ENCODE measurements at places on chromosomes 3 and 15. TPM values are rescaled to one million over a fixed set of nuclear protein-coding genes. Genes with fewer than 3 reads are reported as not detected.

- peak overlapping the region; percentile 90 for H3K27ac ChIP-seq
- H3K27me3 ChIP-seq: no peaks in the 10 kb centered on the region
- H3K4me1 ChIP-seq: peaks cover 50% of the 10 kb centered on the region
- DNase-seq: peak; percentile 92
Measured at GRCh38 chr3:11553436-11554235, 90.1 kb downstream of the VGLL4 start.

DNA sequence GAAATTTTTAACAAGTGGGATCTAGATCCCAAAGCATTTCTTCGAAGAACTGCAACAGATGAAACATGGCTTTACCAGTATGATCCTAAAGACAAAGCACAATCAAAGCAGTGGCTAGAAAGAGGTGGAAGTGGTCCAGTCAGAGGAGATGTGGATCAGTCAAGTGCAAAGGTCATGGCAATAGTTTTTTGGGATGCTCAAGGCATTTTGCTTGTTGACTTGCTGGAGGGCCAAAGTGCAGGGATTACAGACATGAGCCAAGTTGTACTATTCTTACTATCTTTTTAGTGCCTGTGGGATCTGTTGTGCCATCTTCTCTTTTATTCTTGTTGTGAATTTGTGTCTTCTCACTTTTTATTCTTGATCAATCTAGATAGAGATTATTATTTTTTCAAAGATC is 82.0 kb downstream of the REC114 start:
- H3K4me1 ChIP-seq: no peaks in the 10 kb centered on the region
- H3K4me3 ChIP-seq: no peak overlapping the region
- H3K27ac ChIP-seq: no peak overlapping the region
- no peaks in the 10 kb centered on the region for H3K27me3 ChIP-seq
- H3K36me3 ChIP-seq: no peaks in the 10 kb centered on the region

DNA sequence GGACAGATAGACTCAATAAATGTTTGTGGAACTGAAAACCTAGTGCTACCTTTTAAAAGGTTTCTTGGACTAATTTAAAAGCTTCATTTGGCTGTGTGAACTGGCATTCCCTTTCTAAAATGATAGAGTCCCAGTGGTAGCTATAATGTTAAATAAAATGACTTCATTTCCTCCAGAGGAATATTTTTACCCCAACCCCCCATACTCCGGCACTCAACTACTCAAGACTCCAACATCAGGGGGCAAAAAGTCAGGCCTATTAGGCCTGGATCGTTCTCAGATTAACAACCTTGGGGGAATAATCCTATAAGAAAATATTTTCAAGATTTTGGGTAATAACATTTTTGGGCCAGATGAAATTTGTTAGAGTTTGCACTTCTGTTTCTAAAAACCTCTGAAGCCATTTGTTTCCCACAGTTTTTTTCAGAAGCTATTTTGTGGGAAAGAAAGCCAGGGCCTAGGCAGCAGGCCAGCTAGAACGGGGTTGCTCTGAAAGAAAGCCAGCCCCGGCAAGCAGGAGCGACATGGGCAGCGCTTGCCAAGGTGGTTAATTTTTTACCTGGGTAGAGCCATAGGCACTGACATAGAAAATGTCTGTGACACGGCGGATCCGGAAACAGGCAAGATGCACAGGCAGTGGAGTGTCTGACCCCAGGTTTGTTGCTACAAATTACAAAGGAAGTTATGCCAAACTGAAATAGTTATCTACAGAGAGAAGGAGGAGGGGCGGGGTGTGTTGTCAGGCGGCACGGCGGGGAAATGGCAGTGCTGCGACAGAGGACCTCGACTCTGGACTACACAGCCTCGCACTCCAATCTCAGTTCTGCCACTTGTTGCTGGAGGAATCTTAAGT is 84.6 kb downstream of the MAGI1 start:
- peak overlapping the region; percentile 74 for H3K27ac ChIP-seq
- no peaks in the 10 kb centered on the region for H3K27me3 ChIP-seq
- peak overlapping the region; percentile 38 for H3K4me3 ChIP-seq
- H3K4me1 ChIP-seq: no peaks in the 10 kb centered on the region

DNA sequence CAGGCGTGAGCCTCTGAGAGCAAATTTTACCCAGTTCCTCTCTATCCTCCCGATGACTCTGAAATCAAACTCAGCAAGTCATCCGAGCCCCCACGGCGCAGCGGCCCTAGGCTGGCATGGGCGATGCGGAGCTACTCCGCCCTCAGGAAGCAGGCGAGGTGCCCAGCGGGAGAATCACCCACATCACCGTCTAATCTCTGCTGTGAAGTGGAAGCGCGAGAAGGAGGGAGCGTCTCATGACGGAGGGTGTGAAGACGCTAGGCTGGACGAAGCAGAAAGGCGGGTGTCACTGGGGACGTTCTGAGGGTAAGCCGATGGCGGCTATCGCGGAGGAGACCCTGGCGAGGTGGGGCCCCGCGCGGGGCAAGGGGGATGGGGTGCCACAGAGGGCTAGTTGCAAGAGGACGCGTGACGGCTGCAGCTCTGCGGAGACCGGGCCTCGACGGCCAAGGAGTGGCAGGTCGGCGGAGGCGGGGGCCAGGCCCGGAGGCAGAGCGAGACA is 9.1 kb upstream of the GNAI2 start:
- no peaks in the 10 kb centered on the region for H3K27me3 ChIP-seq
- H3K36me3 ChIP-seq: no peaks in the 10 kb centered on the region
- peak overlapping the region; percentile 63 for H3K4me3 ChIP-seq
- no peaks in the 10 kb centered on the region for H3K4me1 ChIP-seq
- peak overlapping the region; percentile 75 for H3K27ac ChIP-seq
- DNase-seq: peak; percentile 75

DNA sequence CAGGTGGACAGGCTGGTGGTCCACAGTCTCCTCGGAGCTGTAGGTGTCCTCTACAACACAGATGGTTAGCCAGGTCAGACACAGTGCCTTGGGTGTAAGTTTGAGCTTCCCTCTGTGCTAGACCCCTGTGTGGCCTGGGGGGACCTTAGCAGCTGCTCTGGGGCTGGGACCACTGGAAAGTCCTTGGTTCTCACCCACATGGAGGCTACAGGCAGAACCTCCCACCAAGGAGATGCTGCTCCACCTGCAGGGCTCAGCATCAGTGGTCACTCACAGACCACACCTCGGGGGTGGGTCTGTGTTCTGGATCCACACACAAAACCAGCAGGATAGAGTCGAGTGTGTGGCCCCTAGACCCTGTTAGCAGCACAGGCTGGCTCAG is 8.4 kb downstream of the RASL12 start:
- H3K27me3 ChIP-seq: no peaks in the 10 kb centered on the region
- no peak for DNase-seq
- peak overlapping the region; percentile 97 for H3K27ac ChIP-seq
- H3K36me3 ChIP-seq: peaks cover 45% of the 10 kb centered on the region
- peaks cover 92% of the 10 kb centered on the region for H3K4me1 ChIP-seq

DNA sequence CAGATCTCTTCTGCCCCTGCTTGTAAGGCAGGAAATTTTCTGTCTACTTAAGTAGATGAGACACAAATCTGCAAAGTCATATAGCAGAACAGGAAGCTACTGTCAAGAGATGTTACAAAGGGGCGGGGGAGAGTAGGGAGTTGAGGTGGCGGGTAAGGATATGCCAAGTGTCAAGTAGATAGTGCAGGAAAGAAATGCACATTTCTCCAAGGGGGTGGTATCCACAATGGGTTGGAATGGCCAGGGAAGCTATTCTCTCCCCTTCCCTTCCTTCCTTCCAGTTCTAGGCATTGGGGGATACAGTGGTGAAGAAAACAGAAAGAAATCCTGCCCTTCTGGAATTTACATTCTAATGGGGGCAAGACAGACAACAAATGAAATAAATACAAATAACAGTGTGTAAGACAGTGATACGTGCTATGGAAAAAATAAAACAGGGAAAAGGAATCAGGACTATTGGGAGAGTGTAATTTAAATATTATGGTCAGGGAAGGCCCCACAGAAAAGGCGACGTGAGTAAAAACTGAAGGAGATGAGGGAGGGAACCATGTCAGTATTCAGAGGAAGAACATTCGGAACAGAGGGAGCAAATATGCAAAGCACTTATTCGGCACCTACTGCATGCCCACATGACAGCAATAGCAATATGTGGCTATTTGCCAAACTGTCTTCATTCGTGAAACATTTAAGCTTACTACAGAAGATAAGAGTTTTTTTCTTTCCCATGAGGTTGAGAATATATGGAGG is 42.8 kb upstream of the RNU6-1 start:
- no peaks in the 10 kb centered on the region for H3K36me3 ChIP-seq
- no peak for DNase-seq
- H3K27me3 ChIP-seq: no peaks in the 10 kb centered on the region
- peaks cover 4% of the 10 kb centered on the region for H3K4me1 ChIP-seq

DNA sequence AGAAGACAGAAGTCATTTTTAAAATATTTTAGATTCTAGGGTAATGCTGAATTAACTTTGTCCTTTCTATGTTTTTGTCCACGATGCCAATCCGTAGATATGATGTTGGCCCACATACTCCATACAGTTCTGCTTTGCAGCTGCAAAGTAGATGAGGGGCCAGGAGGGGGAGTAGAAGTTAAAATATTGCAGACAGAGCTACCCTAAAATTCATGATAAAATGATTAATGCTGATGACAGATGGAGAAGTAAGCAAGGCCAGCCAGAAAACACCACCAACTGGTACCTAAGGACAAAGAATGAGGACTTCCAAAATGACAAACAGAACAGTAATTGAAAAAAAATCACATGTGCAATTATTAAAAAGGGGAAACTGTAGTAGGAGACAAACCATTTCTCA is 756.6 kb upstream of the ARPP21 start:
- no peaks in the 10 kb centered on the region for H3K27me3 ChIP-seq
- DNase-seq: no peak
- H3K27ac ChIP-seq: no peak overlapping the region
- no peaks in the 10 kb centered on the region for H3K36me3 ChIP-seq
- no peak overlapping the region for H3K4me3 ChIP-seq
- H3K4me1 ChIP-seq: no peaks in the 10 kb centered on the region

DNA sequence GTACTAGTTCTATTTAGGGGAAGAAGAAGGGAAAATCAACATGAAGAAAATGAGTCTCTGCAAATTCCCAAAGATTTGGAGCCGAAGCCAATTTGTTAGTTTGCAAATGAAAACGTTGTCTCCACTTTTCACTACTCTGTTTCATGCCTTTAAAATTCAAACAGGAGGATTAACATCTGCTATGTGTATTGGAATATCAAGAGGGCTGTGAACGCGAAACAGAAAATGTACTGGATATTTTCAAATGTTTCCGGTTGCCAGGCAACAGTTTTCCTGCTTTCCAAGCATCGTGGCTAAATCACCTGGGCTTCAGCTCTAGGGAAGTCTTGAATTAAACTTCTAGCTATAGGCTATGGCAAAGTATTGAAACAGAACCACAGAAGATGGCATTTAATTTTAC is 172.8 kb downstream of the KCNMB2 start:
- DNase-seq: no peak
- no peaks in the 10 kb centered on the region for H3K27me3 ChIP-seq
- H3K27ac ChIP-seq: no peak overlapping the region
- H3K36me3 ChIP-seq: no peaks in the 10 kb centered on the region
- H3K4me1 ChIP-seq: no peaks in the 10 kb centered on the region

GRCh38 chr3:142056656-142057330 is 92.6 kb downstream of the TFDP2 start:
- H3K27ac ChIP-seq: no peak overlapping the region
- no peaks in the 10 kb centered on the region for H3K36me3 ChIP-seq
- H3K4me3 ChIP-seq: no peak overlapping the region
- H3K4me1 ChIP-seq: no peaks in the 10 kb centered on the region
- no peak for DNase-seq
- H3K27me3 ChIP-seq: no peaks in the 10 kb centered on the region

The GUCA1C gene
- not detected for total RNA-seq

DNA sequence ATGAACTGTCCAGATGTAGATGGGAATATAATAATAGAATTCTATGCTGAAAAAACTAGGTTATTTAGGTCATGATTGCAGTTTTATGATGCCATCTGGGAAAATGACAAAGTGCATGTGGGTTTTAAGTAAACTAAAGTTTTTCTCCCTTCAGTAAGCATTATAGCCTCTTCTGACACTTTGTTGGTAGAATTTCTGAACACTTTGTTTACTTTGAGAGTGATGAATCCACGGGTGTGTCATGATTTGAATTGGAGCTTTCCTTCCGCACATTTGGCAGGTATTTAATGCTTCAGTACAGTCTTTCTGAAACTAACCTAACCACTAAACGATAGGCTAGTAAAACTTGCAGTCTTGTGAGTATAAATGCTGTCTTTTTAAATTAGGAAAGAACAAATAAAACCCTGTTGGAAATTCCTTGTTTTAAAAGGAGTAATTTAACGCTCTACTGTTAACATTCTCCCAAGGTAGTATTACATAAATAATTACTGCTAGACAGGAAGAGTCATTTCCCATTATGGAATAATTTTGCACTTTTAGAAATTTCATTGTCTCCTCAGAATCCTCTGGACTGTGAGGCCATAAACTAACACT is 7.0 kb downstream of the FILIP1L start:
- no peaks in the 10 kb centered on the region for H3K36me3 ChIP-seq
- H3K27ac ChIP-seq: peak overlapping the region; percentile 70
- H3K4me3 ChIP-seq: no peak overlapping the region
- DNase-seq: no peak
- H3K27me3 ChIP-seq: no peaks in the 10 kb centered on the region

GRCh38 chr3:141963301-141963700 is 86.9 kb downstream of the ATP1B3 start:
- no peak overlapping the region for H3K4me3 ChIP-seq
- H3K27ac ChIP-seq: no peak overlapping the region
- H3K27me3 ChIP-seq: no peaks in the 10 kb centered on the region
- DNase-seq: no peak
- H3K36me3 ChIP-seq: peaks cover 13% of the 10 kb centered on the region

- no peak for DNase-seq
- H3K27ac ChIP-seq: no peak overlapping the region
- no peaks in the 10 kb centered on the region for H3K36me3 ChIP-seq
- no peaks in the 10 kb centered on the region for H3K4me1 ChIP-seq
- no peaks in the 10 kb centered on the region for H3K27me3 ChIP-seq
Measured at GRCh38 chr3:14396031-14396692, 6.2 kb upstream of the SLC6A6 start.

DNA sequence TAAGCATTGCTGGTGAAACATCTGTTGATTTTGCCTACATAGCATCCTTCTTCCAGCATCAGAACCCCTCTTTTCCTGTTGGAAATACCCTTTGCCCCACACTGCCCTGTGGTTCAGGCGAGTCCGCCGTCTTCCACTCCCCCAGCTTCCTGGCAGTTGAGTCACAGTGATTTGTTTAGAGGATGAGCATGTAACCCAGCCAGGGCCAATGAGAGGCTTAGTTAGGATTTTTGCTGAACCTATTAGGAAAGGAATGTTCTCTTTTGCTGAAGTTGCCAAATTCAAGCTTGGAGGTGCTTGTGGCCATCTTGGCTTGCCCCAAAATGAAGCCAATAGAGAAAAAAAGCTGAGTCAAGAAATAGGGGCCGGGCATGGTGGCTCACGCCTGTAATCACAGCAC is 19.0 kb upstream of the MEX3B start:
- H3K27me3 ChIP-seq: no peaks in the 10 kb centered on the region
- no peaks in the 10 kb centered on the region for H3K4me1 ChIP-seq
- no peak overlapping the region for H3K4me3 ChIP-seq
- no peak overlapping the region for H3K27ac ChIP-seq
- H3K36me3 ChIP-seq: no peaks in the 10 kb centered on the region
